Stimulated activated CD4-positive, alpha-beta T cell treated with anti-CD3 and anti-CD28 coated beads, Interleukin-2, amount 100 ng/mL, for 24 hours (primary cell): ENCODE measurements at places on chromosomes 3 and 15.

GRCh38 chr3:52372822-52373504 is 56.8 kb downstream of the DNAH1 start:
- peak; percentile 24 for DNase-seq

DNA sequence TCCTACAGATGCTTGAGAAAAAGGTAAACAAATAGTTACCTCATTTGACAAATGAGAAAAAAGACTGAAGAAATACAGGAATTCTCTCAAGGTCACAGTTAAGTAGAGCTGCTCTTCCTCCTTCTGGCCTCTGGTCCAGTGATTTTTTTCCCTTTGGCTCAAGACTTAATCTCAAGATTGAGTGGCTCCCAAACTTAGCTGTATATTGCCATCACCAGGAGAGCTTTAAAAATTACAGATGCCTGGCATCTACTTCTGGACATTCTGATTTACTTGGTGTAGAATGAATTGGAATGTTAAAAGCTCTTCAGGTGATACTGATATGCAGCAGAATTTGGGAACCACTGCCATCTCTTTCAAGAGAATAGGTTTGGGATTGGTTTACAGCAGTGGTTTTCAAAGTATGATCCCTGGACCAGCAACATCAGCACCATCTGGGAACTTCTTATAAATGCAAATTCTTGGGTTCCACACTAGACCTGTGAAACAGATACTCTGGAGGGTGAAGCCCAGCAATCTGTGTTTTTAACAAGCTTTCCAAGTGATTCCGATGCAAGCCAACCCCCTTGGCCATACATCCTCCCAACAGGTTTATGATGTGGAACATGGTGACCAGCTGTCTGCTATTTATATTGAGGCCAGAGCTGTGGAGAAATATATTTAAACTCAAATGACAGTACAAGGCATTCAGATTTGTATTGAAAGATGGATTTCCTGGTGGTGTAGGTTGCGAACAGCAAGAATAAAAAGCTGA is 333.0 kb upstream of the RARB start:
- DNase-seq: no peak

GRCh38 chr15:51203797-51204196 is 109.1 kb upstream of the TNFAIP8L3 start:
- DNase-seq: no peak

DNA sequence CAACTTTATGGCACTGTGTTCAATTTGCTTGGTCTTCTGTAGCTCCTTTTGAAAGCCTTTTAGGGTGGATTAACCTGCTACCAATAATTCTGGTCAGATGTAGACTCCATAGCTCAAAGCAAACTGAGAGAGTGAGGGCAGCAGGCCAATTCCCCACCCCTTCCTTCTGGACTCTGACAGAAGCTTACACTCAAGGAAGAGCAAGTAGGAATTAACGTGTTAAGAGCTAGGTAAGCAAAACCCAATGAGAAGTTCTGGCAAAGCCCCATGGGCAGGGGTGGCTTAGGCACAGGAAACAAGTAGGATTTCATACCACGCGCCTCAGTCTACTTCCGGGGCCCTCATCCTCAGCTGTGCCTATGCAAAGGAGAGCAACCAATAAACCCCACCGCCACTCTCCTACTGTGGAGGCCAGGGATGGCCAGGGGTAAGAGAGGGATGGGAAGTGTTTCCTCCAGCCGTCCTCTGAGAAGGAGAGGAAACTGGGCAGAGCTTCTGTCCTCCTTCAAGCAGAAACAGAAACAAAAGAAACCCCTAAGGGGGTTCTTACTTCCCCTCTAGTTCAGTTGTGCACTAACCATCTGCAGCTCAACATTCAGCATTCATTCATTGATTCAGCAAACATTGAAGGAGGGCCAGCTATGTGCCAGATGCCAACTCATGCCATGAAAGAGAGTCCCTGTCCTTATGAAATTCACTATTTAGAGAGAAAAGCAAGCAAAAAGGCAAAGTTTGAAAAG is 12.6 kb downstream of the CCR5 start:
- DNase-seq: no peak

DNA sequence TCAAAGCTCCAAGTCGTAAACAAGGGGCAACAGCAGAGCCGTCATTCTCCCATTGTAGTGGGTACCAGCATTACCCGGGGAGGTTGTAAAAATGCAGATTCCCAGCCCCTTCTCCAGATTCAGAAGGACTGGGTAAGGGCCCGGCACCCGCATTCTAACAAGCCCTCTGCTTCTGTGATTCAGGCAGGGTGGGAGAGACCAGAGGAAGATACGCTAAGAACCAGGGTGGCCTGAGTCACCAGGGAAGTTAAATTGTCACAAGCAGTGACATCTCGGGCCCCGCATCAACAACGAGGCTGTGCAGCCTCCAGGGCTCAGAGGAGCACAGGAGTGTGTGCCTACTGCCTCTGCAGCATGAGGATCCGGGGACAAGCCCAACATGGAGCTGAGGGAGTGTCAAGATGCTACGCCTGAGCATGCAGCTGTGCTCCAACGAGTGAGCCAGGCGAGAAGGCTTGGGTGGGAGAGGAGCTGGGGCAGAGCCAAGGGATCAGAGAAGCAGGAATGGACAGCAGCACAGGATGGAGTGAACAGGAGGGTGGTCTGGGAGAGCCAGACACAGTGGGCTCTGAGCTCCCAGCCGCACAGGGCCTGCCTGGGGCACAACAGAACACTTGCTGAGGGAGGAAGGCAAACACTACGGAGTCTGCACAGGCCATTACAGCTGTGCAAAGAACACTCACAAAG is 68.5 kb downstream of the CPN2 start:
- no peak for DNase-seq

- no peak for DNase-seq
Observed at GRCh38 chr3:14876921-14877333, 58.2 kb downstream of the FGD5 start.

- peak; percentile 62 for DNase-seq
Observed at GRCh38 chr15:23035964-23036566, 3.3 kb downstream of the TUBGCP5 start.

- DNase-seq: no peak
Observed at GRCh38 chr3:185503521-185503920, 4.7 kb upstream of the TMEM41A start.
